NCI-H774 (cell line): ENCODE measurements at places on chromosomes 5 and 9.

- DNase-seq = no peak
Observed at GRCh38 chr5:172939071-172939470, 20.2 kb upstream of the RPL26L1 start.

DNA sequence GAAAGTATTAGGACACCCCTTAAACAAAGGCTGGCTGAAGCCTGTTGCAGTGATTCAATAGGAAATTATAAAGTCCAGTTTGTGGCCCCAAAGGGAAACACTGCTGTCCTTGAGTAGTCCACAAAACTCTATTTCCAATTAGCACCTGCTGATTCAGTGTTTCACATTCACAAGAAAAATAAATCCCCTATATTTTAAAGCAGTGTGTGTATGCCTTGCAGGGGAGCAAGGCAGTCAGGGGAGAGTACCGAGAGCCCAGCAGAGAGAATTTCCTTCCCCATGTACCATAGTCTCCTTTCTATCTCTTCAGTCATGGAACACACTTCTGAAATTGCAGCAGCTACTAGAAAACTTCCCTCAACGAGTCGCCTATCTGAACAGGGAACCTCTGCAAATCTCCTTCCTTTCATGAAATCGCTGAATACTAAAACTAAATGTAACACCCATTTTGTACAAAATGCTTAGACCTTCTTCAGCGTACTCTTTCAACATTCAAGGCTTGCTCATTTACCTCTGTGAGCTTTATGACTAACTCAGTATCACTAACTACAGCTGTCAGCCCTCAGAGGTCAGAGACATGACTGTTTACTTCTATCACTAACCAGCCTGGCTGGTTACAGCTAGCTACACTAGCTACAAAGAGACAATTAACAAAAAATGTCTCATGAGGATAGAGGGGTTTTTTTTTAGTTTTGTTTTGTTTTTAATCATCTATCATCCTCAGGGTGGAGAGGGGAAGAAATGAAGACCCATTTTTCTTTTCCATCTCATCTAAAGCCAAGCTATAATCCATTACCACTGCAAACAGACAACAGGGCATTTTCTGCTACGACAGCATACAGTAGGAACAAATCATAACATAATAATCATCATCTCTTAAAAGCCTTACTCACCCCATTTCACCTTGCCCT is 188.7 kb downstream of the EBF1 start:
- no peak for DNase-seq

- no peak for DNase-seq
Observed at GRCh38 chr5:40572937-40573336, 106.8 kb upstream of the PTGER4 start.

- peak; percentile 89 for DNase-seq
Observed at GRCh38 chr9:129320575-129321285, 142.7 kb upstream of the IER5L start.

- no peak for DNase-seq
Observed at GRCh38 chr5:67844924-67845323, 370.6 kb upstream of the PIK3R1 start.

- DNase-seq = peak; percentile 48
Observed at GRCh38 chr5:94691949-94692348, 73.5 kb downstream of the SLF1 start.

DNA sequence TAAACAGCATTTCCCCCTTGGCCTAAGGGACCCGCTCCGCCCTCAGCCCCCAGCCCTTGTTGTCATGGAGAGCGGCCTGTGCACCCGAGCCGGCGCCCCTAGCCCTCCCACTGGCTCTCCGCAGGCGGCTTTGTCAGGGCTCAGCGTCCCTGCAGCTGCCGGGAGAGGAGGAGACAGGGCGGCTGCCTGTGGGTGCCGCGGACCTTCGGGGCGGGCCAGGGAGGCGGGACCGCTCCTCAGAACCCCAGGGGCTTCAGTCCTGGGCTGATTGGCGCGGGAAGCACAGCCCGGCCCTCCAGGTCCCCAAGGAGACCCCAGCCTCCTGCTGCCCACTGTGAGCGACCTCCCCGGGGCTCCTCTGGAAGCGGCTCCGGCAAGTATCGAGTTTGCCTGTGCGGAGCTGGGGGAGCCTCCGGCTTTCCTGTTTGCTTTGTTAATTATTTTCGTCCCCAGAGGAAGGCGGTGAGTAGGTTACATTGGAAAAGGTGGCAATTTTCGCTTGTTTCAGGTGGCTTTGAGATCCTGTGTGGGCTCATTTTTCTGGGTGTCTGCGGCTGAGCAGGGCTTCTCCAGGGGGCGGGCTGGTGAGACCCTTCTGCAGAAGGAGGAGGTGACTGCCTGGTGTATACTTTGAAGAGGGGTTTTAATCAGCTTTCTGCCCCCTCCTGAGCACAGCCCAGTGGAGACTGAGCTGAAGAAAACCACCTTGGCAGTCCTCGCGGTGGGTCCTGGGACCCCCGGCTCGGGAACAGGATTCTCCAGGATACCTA is at the start of gene FGD3:
FGD3 (plus strand) TSS at position 256 of the 770 bp plus-strand sequence. CDS start 28,734 bp downstream, outside the sequence.
- DNase-seq = peak; percentile 57

GRCh38 chr9:129597355-129598088 is 23.4 kb downstream of the C9orf50 start:
- DNase-seq = no peak
